ENCODE measurements at places on chromosomes 12 and 14. TPM values are rescaled to one million over a fixed set of nuclear protein-coding genes. Genes with fewer than 3 reads are reported as not detected.

PTPN6 gene
- polyA plus RNA-seq, result 0.07 TPM

- DNase-seq, result no peak
Measured at GRCh38 chr12:48156652-48157017, 680 bp downstream of the ASB8 start.

GRCh38 chr12:45708363-45708762 is 21.1 kb upstream of the ARID2 start:
- no peak for DNase-seq

SYNJ2BP gene
- 29.2 TPM for polyA plus RNA-seq
